ENCODE measurements at places on chromosomes 11 and 22. TPM values are rescaled to one million over a fixed set of nuclear protein-coding genes. Genes with fewer than 3 reads are reported as not detected.
A peak's percentile ranks its signal among the peaks of the same experiment; 100 is the strongest.

DNA sequence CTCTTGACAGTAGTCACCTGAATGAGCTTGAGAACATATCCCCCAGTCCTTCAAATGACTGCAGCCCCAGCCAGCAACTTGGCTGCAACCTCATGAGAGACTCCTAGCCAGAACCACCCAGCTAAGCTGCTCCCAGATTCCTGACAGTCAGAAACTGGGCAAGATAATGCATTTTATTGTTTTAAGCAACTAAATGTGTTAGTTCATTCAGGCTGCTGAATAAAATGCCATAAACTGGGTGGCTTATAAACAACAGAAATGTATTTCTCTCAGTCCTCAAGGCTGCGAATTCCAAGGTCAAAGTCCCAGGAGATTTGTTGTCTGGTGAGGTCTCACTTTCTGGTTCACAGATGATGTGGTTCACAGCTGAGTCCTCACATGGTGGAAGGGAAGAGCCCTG is 5.8 kb upstream of the PAMR1 start:
- DNase-seq: no peak

Gene LRRN4CL
- 0.65 TPM for total RNA-seq

DNA sequence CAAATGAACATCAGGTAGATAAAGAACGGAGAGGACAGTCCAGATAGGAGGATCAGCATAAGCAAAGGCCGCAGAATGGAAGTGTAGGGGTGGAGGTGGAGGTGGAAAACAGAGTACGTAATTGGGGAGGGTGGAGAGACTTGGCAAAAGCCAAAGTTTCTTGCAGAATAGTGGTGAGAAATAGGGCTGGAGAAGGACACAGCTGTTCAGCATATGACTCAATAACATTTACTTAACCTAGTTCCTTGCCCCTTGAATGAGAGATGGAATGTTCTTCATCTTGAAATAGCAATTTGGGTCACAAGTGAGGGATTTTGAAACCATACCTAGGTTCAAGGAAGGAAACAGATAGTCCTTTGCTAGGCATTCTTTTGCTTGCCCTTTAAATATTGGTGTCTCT is 235.9 kb upstream of the ARHGAP20 start:
- no peak for DNase-seq

DNA sequence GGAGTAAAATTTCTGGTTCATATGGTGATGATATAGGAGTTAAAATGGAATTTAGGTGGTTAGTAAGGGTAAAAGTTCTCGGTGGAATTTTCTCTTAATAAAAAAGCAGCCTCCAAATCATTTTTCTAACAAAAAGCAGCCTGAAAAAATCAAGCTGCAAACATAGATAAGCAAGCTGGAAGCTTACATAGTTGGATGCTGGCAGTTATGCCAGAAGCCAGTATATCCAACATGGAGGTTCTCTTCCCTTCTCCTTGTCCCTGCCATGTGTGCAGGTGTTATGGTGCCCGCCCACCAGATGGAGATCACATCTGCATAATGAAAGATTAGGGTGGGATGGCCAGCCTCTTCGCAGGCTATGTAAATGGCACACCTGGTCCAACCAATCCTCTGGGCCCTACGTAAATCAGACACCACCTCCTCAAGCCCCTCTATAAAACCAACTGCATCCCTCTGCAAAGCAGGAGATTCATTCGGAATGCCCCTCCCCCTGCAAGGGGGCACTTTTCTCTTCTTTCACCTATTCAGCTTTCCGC is 22.4 kb downstream of the PIWIL3 start:
- no peak for DNase-seq

GRCh38 chr11:57622263-57622662 is 24.8 kb downstream of the SERPING1 start:
- DNase-seq: no peak

Gene VPREB1
- total RNA-seq: 2.3 TPM

GRCh38 chr11:15969281-15969680 is 387.1 kb downstream of the SOX6 start:
- DNase-seq: no peak

DNA sequence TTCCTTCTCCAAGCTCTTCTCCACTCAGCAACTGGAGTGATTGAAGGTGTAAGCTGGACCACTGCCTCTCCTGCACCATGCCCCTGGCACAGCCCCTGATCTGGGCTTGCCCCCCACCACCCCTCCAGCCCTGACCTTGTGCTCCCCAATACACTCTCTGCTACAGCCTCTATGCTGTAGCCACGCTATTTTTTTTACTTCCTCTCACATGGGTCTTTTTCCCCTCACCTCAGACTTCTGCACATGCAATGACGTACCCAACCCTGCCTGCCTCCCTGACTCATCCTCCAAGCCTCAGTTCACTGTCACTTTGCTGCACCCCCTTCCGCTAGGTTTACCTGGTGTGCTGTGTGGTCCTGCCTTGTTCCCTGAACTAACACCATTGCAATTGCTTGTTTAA is 9.0 kb downstream of the CSNK2A3 start:
- DNase-seq: no peak

DNA sequence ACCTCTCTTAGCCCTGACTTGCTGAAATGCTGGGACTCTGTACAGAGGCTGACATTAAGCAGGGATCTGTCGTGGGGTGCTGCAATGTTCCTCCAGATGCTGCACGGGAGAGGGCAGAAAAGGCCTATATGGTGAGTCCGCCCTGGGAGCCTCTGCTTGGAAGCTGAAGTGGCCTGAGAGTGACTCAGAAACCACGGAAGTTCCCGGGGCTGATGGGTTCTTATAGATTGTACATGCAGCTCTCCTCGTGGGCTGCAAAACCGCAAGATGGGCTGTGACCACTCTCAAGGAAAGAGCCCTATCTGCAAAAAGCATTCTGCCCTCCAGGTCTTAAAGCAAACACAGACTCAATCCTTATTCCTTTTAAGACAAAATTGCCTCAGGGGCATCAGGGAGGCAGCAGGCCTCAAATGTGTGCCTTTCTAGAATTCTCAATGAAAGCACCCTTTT is 5.8 kb upstream of the SLC43A3 start:
- no peak for DNase-seq

GRCh38 chr11:5596607-5597201 is at the start of gene TRIM6:
Gene TRIM6 (plus strand): TSS chr11:5596637. CDS start chr11:5596898, 261 bp downstream.
- no peak for DNase-seq

Gene OR4P4
- not detected for total RNA-seq

DNA sequence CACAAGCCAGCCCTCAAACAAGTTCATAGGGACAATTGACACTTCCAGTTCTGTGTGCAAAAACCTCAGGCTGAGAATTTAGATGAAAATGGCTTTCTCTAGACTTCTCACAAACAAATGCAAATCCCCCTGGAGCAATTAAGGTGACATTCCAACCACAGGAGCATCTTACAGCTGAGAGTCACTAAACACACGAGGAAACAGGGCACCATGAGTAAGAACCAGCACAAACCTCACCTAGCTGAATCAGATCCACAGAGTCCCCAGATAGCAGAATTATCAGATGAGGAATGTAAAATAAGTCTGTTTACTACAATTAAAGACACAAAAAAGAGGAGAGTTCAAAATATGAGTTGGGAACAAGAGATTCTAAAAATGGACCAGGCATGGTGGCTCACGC is 51.5 kb downstream of the RTL6 start:
- DNase-seq: no peak

DNA sequence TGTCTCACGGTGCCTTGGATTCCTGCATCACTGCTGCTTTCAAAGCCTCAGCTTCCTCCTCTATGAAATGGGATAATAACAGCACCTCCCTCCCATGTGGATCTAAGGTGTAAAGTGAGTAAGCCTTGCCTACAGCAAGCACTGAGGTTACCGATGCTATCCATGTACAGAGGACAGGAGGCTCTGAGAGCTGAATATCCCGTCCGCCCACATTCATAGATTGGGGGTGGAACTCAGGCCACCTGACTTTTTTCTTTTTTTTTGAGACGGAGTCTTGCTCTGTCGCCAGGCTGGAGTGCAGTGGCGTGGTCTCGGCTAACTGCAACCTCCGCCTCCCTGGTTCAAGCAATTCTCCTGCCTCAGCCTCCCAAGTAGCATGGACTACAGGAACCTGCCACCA is 12.5 kb downstream of the PDGFB start:
- no peak for DNase-seq

Gene NLRP6
- total RNA-seq: 0.65 TPM

Gene RBMXL2
- total RNA-seq: 2.7 TPM

GRCh38 chr11:100105982-100106358 is 581.1 kb upstream of the ARHGAP42 start:
- DNase-seq: peak; percentile 17

- DNase-seq: no peak
Measured at GRCh38 chr22:46457502-46458488, 79.6 kb downstream of the CELSR1 start.

- DNase-seq: peak; percentile 81
Measured at GRCh38 chr11:35144136-35144741, 5.3 kb downstream of the CD44 start.

GRCh38 chr11:7600205-7600775 is 73.0 kb downstream of the CYB5R2 start:
- DNase-seq: no peak

Gene MS4A8
- total RNA-seq: not detected

- no peak for DNase-seq
Measured at GRCh38 chr11:126886636-126887035, 113.9 kb downstream of the KIRREL3 start.

DNA sequence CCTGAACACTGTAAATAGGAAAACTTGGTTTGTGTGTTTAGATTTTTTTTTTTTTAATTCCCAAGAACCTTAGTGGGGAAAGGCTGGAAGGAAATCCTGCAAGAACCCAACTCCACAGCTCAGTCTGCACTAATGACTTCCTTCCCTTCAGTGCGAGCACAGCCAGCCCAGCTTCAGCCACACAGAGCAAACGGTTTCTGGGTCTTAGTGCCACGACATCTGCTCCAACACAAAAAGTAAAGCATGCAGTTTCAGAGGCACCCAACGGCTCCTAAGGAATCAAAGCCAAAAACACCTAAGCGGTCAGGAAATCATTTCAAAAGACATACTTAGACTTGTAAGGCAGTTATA is 236.1 kb downstream of the TTC28 start:
- DNase-seq: peak; percentile 1

Gene STK33
- not detected for total RNA-seq

- peak; percentile 53 for DNase-seq
Measured at GRCh38 chr22:46739094-46739870, 1.2 kb upstream of the CERK start.

DNA sequence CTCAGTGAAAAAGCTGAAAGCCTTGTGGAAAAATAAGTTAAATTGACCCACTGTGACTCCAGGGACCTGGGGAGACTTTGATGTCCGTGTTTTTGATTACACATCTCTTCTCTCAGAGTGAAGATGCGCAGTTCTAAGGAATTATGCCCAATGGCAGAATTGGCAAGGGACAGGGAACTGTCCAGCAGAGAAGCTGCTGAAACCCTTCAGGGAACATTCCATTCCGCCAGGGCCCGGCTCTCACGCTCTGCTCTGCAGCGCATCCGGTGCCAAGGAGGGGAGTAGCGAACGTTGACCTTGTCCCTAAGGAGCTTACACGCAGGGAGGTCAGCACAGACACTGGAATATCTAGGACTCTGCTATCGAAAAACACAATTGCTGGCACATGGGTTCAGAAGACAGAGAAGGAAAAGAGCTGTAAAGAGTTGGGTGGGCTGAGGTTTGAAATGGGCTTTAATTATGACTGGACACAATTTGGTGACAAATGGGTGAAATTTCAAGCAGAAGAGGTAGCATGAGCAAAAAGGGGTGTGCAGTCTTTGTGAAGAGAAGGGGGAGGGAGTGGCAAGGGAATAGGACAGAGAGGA is 64.5 kb upstream of the B3GAT1 start:
- DNase-seq: no peak

Gene VSTM5
- not detected for total RNA-seq

DNA sequence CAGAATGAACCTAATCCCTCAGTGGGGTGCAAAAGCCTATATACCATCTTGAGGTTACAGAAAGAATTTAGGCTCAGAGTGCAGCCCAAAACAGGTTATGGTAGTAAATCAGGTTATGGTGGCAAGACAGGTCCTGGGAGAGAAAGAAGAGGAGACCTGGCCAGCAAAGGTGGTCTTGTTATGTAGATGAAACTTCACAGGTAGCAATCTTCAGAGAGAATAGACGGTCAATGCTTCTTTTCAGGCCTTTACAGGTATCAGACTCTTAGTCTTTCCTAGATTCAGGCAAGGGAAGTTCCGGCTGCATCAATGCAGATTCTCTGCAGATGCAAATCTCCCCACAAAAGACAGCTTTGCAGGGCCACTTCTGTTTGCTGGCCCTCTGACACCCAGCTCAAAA is 45.8 kb upstream of the SORL1 start:
- DNase-seq: peak; percentile 75

GRCh38 chr11:105051559-105051958 is 6.4 kb upstream of the CARD16 start:
- no peak for DNase-seq

Gene MB
- not detected for total RNA-seq

DNA sequence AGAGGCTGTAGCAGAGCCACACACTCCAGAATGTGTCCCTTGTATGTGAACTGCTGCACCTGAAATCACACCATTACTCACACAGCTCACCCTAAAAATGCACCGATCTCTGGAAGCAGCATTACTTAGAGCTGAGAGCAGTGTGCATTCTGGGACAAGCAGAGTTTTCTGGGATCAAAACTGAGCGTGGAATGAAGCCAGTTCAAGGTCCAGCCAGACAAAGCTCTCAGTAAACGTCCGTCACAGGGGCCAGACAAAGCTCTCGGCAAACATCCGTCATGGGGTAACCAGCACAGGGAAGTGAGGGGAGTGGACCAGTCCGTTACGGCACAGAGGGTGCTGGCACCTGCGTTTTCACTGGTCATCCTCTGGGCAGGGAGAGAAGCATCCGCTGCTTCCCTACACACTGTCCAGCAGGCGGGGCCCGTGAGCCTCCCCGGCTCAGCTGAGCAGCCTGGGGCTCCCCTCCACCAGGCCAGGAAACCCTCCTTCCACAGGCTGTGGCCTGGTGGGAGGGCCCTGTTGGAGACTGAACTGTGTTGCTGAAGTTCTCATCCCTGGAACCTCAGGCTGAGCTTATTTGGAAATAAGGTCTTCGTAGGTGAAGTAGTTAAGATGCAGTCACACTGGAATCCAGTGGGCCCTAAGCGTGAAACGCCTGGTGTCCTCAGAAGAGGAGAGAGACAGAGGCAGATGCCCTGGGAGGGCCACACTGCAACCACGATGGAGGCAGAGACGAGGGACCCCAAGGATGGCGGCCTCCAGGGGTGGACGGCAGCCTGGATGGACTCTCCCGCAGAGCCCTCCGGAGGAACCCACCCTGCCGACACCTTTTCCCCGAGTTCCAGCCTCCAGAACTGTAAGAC is 883.9 kb downstream of the BRD1 start:
- DNase-seq: peak; percentile 36

GRCh38 chr11:46378296-46378695 is 3.2 kb upstream of the MDK start:
- no peak for DNase-seq

Gene MPPED2
- total RNA-seq: not detected

Gene CHST1
- total RNA-seq: not detected

DNA sequence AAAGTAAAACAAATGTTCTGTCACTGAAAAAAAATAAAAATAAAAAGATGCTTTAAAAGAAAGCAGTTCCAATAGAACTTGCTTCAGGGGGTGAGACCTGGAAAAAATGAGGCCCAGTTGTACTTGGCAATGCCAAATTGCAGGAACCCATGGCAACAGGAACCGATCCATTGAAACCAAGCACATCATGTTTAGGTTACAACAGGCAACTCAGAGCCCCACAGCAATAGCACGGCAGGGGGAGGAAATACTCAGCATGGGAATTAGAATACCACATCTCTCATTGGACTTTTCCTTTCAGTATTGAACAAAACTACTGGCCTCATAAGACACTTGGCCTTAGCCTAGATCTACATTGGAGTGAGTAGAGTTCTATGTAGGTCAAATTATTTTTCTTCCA is 84.3 kb downstream of the MSANTD4 start:
- no peak for DNase-seq
